Vagina (tissue), 2 donors: ENCODE measurements at places on chromosomes 5 and 9. TPM values are rescaled to one million over a fixed set of nuclear protein-coding genes. Genes with fewer than 3 reads are reported as not detected.

DNA sequence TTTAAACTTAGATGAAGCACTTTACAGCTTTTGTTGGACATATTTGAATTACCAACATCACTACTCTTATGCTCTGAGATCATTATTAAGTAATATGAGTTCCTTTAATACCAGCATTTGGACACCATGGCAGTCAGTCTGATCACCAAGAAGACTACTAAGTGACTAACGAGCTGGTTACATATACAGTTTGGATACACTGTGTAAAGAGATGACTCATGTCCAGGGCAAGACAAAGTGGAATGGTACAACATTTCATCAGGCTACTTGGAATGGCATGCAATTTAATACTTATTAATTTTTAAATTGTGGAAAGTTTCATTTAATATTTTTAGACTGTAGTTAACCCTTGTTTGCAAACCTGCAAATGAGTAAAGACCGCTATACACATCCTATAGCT lies 237.4 kb upstream of the PRDM9 start:
- H3K36me3 ChIP-seq: no peaks in the 10 kb centered on the region
- no peak for DNase-seq
- H3K27ac ChIP-seq: no peak overlapping the region
- H3K27me3 ChIP-seq: no peaks in the 10 kb centered on the region

DNA sequence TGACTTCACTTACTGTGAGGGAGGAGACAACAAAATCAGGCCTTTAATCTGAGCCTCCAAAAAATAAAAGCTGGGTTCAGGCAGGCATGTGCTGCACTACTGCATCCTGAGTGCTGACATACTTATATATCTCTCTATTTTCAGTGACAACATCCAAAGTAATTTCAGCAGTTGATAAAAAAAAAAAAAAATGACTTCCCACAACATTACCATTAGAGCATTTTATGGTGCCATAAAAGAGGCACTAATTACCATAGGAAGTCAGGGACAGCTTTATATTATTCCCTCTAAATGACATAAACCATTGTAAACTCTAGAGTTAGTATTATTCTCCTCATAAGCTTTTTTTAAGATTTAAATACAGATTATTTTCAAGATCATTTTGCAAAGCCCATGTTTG lies 346.1 kb downstream of the SLCO4C1 start:
- H3K36me3 ChIP-seq: no peaks in the 10 kb centered on the region
- no peak overlapping the region for H3K27ac ChIP-seq
- DNase-seq: no peak
- no peaks in the 10 kb centered on the region for H3K27me3 ChIP-seq

- no peak for DNase-seq
- no peak overlapping the region for H3K27ac ChIP-seq
- no peak overlapping the region for H3K4me3 ChIP-seq
- H3K27me3 ChIP-seq: no peaks in the 10 kb centered on the region
- no peaks in the 10 kb centered on the region for H3K36me3 ChIP-seq
These were observed 320.2 kb downstream of the MED10 start for GRCh38 chr5:6058055-6058715.

Gene OXCT1
- 15.5 TPM for total RNA-seq

DNA sequence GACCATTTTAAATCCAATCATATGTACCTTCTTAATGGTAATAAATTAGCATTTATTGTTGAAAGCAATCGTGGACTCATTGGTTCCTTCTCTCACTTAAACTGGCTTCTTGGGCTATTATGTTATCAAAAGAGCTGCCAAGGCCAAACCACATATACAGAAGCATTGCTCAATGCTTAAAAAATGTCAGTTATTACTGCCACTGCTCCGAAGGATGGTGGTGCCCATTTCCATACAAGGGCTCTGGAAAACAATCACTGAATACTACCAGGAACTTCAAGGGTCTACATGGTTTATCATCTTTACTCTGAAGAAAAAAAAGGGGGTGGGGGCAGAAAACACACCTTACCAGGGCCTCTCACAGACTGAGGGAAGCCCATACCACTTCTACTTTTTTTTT lies 104.3 kb downstream of the GNAQ start:
- H3K27ac ChIP-seq: no peak overlapping the region

GRCh38 chr9:132818588-132818987 lies 59.5 kb downstream of the AK8 start:
- H3K4me1 ChIP-seq: no peaks in the 10 kb centered on the region
- H3K4me3 ChIP-seq: no peak overlapping the region
- no peaks in the 10 kb centered on the region for H3K27me3 ChIP-seq
- H3K27ac ChIP-seq: no peak overlapping the region
- no peaks in the 10 kb centered on the region for H3K36me3 ChIP-seq

Gene SLC1A1
- total RNA-seq: 1.5 TPM
